Nephron progenitor cell (in vitro differentiated cells): ENCODE measurements at places on chromosomes 11 and 22.

GRCh38 chr11:21653951-21654421 is 538.9 kb upstream of the ANO5 start:
- DNase-seq: no peak

DNA sequence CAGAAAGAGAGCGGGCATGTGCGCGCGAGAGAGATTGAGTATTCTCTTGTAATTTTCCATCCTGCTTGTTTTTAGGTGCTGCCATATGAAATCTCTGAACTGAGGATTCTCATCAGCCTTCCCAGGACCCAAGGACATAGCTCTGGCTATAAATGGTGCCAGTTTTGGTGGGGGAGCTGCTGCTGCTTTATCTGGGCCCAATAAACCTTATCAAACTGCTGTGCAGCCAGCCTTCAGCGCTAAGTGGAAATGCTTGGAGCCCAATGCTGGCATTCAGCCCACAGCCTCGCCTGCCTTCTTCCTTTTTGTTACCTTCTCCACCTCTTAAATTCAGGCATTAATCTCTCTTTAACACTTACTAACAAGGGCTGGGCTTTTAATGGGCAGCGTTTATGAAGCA is 2.4 kb upstream of the ZBTB16 start:
- DNase-seq: no peak

DNA sequence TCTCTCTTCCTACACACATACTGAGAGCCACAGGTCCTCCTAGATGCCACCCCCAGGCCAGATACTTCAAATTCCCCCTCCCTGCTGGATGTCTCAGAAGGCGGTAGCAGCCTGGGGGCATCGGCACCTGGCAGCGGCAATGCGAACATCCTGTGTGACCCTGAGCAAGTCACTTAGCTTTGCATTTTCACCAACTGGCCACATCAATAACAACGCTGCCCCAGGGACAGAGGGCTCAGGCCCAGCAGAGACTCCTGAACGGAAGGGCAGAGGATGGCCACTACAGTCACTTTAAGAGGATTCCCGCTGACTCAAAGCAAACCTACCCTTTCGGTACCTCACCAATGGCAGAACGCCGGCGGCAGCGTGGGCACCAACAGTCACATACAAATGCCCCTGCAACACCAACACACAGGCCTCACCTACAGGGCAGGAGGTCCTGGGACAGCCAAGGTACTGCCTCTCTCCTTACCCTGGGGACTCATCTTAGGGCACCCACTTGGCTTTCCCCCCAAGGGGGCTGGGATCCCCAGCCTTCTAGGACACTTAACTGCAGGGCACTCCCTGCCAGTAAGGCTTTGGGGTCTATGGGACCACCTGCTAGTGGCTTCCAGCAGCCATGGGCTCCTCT is 1.6 kb downstream of the LMO1 start:
- DNase-seq: no peak

GRCh38 chr11:12099132-12099873 is 11.1 kb upstream of the MICAL2 start:
- DNase-seq: no peak

GRCh38 chr22:31098632-31099110 is 8.7 kb downstream of the SELENOM start:
- DNase-seq: peak; percentile 72

GRCh38 chr11:32039149-32039548 is 51.7 kb upstream of the RCN1 start:
- no peak for DNase-seq

- DNase-seq: no peak
Observed at GRCh38 chr11:73401217-73401923, 25.2 kb downstream of the RELT start.

DNA sequence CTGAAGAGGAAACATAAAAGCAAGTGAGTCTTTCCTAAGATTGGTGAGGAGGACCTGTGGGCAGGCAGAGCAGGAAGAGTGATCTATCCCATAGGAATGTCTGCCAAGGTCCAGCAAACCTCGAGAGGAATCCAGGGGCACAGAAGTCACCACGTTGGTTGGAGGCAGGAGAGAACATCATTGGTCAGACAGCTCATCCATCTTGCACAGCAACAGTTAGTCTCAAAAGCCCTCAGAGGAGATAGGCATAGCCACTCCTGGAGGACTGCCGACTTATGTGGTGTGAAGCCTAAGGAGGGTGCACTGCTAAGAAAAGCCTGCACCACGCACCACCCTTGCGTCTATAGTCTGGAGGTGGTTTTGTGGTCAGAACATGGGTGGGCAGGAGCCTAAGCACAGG is 109.1 kb downstream of the RASSF10 start:
- no peak for DNase-seq

DNA sequence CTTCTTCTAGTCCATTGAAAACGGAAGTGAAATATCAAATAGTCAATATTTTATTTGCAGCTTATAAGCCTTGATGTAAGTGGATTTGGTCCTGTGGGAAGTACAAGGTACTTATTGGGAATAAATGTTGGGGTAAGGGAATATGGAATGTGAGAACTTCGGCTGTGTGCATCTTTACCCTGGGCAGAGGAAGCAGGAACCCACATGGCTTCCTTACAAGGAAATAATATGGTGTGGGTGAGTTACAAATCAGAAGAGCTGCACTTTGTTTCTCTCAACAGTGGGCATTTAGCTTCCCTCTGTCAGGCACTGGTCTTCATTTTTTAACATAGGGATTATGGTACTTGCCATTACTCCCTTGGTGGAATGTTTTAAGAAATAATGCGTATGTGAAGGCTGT is 77.9 kb downstream of the SCN3B start:
- no peak for DNase-seq

- DNase-seq: no peak
Observed at GRCh38 chr22:39252461-39253434, 8.0 kb upstream of the PDGFB start.

- no peak for DNase-seq
Observed at GRCh38 chr11:45298718-45299117, 12.6 kb upstream of the SYT13 start.

- DNase-seq: no peak
Observed at GRCh38 chr11:72762641-72763304, 10.6 kb upstream of the ARAP1 start.

DNA sequence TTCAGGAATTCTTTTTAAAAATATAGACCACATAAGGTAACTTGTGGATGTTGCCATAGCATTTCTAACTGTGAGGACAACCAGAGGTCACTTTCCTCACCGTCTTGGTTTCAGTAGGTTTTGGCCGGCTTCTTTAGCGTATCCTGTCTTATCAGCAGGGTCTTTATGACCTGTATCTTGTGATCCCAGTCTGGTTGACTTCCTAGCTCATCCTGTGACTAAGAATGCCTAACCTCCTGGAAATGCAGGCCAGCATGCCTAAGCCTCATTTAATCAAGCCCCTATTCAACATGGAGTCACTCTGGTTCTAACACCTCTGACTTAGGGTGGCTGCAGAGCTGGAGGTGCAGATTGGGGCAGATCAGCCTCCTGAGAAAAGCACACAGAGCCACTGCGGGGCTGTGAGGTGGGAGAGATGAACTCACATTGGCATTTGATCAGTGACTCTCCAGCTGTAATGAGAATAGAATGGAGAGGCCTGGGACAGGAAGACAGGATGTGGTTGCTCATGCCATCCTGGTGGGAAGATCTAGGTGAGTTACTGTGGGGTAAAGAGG is 41.1 kb upstream of the TOP3B start:
- DNase-seq: no peak

GRCh38 chr11:67022961-67023956 is at the start of gene SYT12:
Gene SYT12 (plus strand): TSS chr11:67023134. CDS start chr11:67030145, 7,011 bp downstream.
- peak; percentile 51 for DNase-seq

GRCh38 chr11:73159297-73159696 is 17.2 kb upstream of the FCHSD2 start:
- DNase-seq: no peak

DNA sequence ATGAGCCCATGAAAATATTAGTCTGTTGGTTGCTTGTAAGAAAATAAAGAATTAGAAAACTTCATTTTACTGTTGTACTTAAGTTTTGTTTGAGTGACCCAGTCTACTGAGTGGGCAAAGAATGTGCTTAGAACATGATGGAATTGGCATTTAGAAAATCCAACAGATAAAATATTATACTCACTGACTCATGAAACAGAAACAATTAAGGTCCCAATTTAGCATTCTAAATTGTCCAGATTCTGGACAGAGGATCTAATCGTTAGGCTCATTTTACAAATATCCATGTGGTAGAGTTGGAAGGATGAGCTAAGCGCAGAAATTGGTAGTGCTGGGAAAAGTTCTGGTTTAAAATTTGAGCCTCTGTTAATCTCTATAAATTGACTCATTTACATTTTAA is 45.4 kb downstream of the METTL15 start:
- DNase-seq: no peak

GRCh38 chr11:105942921-105943320 is 79.1 kb downstream of the MSANTD4 start:
- DNase-seq: no peak

DNA sequence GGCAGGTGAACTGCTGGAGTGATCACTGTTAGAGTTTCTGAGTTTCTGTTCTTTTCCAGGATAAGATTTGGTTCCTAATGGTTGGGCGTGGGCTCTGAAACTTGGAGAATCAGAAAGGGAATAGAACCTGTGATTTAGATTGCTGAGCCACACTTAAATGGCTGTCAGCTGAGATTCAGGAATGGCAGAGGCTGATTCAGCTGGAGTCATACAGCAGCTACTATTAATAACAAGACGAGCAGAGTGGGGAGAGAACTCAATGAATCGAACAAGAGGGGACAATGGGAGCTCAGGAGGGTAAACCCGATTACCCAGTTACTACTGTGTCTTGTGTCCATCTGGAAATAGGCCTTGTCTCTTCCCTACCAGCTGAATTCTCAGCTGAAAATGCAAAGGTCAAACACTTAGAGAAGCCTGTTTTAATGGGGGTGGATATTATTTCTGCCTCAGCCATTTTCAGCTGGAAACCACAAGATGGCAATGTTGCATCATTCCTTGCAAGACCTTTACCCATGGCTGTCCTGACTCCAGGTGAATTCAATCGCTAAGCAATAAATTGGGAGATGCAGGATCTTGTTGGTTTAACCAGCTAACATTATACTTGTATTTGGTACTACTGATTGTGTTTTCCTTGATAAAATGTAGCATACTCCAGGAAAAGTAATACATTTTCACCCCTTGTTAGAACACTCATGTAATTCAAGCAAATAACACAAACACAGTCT is 104.5 kb upstream of the RAG2 start:
- DNase-seq: peak; percentile 34

- DNase-seq: no peak
Observed at GRCh38 chr11:131656179-131656838, 285.9 kb downstream of the NTM start.

GRCh38 chr11:36534276-36534840 is 24.3 kb upstream of the TRAF6 start:
- DNase-seq: no peak

DNA sequence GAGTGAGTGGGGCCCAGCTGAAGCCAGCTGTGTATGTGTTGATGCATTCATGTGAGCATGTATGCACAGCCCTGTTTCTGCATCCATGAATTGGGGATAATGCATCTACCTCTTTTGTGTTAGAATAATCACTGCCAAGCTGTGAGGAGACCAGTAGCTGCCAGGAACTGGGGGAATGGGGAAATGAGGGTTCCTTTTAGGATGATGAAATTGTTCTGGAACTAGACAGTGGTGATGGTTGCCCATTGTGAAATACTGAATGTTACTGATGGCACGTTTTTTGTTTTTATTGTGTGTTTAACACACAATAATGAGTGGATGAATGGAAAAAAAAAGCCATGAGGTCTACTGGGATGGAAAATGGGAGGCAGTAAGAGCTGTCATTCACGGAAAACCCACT is 45.3 kb upstream of the WNT11 start:
- DNase-seq: no peak

DNA sequence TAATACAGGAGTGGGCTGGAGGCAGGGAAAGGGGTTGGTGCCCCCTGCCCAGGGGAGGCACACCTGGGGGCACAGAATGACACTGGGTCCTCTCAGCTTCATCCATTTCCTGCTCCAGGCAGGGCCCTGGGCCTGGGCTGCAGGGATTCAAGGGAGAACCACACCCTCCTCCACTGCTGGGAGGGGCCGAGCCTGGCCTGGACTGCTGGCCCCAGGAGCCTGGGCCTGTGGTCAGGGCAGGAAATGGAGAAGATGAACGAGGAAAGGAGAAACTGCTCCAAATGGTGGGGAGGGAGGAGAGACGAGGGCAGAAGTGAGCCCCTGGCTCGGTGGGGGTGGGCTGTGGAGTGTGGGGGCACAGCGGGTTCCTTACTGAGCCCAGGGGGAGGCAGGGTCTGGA is 38.1 kb upstream of the KCNQ1OT1 start:
- DNase-seq: no peak

- DNase-seq: peak; percentile 5
Observed at GRCh38 chr11:18013790-18014507, 1.1 kb upstream of the SERGEF start.

GRCh38 chr22:49208004-49208402 is 619.7 kb downstream of the BRD1 start:
- no peak for DNase-seq

DNA sequence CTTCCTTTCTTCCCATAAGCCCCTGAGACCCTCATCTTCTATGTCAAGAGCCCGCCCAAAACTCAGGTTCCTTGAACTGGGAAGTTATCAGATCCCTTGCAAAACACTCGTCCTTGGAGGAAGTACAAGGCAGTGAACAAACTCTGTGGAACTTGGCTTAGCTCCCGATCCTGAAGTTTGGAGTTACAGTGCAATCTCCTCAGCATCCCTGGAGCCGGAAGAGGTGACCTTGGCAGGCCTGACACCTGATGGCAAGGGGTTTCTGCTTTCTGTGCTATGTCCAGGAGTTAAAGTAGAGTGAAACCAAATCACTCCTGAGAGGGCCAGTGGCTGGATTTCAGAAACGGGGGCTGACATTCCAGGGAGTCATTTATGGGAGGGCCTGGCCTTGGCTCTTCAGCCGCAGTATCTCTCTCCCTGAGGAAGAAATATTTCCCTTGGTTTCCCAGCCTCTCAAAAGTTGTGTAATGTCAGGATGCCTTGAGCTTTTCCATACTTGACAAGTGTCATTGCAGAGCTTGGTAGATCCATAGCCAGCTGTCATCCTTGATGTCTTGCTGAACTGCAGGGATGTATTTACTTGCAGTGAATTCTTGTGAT is 1.9 kb upstream of the GRAMD1B start:
- DNase-seq: no peak

DNA sequence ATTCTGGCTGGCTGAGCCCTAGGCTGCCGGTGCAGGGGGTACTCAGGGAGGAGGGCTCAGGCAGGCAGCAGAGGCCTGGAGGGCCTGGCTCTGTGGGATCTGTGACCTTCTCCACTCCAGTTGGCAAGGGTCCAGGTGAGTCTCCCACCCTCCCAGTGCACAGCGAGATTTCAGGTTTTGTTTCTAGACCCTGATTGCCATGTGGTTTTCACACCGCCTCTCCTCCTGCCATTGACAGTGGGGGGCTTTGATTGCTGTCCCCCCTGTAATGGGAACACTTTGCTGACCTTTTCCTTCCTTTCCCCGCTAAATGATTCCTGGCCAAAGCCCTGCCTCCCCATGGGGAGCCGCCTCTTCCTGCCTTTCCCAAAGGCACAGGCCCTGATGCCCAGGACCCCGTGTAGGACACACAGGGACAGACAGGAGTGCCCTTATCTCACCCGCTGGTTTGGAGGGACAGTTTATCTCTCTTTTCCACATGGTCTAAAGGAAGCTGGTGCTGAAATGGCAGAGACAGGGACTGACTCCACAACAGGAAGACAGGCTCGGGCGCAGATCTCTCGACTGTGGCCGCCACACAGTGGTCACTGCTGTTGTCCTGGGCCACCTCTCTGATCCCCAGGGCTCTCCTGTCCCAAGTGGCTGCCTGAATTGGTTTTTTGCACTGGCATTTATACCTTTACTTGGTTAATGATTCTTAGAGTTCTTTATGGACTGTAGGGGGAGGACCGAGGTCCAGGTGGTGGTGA is 43.4 kb downstream of the BCR start:
- DNase-seq: no peak
